ENCODE measurements at places on chromosomes 6 and 20.

GRCh38 chr6:22596011-22596410 lies 26.6 kb downstream of the HDGFL1 start:
- no peak for DNase-seq

DNA sequence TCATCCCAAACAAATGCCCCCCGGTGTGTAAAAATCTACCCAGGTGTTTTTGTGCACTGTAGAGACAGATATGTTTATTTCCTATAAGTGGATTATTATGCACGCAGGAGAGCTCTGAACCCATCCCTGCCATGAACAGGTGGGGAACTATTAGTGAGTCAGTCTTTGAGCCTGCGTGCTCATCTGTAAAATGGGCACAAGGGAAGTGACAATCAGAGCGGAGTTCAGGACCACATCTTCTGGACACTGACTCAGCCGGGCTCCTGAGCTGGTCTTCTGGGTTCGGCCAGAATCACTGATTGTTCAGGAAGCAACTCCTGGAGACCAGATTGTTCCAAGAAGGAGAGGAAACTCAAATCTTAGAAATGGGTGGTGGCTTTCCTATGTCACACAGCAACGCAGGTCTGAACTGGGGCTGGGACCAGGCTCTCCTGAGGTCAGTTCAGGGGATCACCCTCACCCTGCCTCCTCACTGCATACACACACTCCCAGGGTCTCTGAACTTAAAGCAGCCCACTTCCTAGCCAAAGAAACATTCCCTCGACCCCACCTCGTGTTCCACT lies 27.3 kb upstream of the TGM2 start:
- no peak for DNase-seq

DNA sequence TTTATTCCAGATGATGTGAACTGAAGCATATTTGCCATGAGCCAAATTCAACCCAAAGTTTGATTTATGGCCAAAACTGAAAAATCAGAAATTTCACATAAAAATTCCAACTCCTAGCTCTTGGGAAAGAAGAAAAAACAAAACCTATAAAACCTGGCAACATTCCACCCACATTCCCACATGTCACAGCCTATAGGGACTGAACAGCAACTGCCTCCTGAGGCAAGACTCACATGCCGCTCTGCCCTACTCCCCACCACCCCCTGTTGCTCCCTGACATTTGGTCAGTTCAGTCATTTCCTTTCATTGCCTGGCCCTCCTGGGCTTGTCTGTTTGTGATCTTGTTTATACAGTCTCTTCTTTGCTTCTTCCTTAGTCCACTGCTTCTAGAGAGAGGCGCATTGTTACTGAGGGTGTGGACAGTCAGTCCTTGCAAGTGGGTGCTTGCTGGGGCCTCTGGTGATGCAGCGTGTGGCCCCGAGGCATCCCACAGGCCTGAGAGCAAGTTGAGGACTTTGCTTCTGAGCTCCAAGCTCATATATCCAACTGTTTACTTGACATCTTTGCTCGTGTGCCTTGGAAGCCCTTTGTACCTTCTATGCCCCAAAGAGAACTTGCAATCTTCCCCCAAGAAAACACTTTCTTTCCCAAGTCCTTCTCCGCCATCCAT lies 31.4 kb downstream of the NFATC2 start:
- no peak for DNase-seq

GRCh38 chr6:121235386-121235785 lies 98.9 kb downstream of the TBC1D32 start:
- DNase-seq = peak; percentile 4

DNA sequence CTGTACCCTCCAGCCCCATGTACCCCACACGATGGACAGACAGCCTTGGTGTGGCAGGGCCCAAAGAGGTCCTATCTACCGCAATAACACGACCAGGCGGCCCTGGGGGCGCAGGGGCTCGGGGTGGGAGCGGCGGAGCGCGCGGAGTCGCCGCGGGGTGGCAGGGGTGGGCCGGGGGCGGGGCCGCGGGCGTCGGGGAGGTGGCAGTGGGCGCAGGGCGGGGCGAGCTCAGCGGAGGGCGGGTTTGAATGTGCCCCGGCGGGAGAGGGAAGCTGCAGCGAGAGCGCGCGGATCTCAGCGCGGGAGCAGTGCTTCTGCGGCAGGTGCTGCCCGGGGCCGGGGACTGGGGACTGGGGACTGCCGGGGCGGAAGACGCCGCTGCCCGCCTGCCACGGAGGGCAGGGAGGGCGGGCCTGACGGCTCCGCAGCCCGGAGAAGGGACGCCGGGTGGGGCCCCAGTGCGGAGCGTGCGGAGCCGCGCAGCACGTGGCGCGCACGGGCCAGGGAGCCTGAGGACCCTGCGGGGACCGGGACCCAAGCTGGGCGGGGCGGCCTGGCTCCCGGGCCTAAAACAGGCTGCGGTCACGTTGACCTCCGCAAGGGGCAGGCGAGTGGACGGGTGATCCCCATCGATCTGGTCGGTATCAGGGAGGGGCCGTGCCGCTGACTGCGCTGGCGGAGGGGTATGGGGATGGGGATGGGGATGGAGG lies at the start of gene SLC29A1:
Gene SLC29A1, plus strand, starts transcription at position 277 of the 710 bp plus-strand sequence. CDS start 3,719 bp downstream, outside the sequence.
- DNase-seq = peak; percentile 86

- DNase-seq = no peak
Observed at GRCh38 chr20:36527331-36528125, 13.8 kb upstream of the MYL9 start.

DNA sequence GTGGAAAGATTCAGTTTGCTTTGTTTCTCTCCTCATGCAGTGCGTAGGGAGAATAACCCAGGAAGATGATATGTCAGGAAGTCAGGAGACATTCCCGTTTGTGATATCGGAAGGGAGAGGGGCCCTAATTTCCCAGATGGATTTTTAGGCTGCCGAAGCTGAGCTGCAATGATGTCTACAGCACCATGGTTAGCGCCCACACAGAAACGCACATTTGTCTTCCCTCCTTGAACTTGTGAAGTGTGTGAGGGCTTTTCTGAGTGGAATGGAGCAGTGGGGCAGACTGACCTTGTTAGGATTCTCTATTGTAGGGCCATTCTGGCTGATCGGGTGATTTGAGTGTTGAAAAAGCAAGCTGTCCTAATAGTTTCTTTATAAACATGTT lies 191.3 kb upstream of the ARG1 start:
- no peak for DNase-seq

- DNase-seq = peak; percentile 49
Observed at GRCh38 chr20:1241456-1241855, 15.6 kb downstream of the RAD21L1 start.

GRCh38 chr6:28205879-28206278 lies 19.2 kb upstream of the ZSCAN9 start:
- DNase-seq = no peak

DNA sequence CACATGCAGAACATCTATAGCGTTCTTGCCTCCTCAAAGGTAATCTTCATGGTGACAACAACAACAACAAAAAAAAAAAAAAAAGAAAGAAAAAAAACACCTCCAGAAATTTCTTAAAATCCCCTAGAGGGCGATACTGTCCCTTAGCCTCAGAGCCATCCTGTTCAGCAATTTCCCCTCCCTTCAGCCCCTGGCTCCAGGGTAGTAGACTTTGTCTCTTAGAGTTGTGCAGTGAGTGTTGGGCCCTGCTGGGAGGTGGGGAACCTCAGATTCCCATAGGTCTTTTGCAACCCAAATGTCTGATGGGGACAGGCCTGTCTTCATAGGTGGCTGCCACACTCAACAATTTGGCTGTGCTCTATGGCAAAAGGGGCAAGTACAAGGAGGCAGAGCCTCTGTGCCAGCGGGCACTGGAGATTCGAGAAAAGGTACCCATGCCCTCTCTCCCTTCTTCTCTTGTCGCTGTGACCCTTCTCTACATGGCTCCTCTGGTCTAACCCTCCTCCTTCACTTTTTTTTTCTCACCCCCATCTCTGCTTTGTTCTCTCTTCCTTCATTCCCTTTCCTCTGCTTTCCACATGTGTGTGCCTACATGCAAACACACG lies 6.0 kb upstream of the PTK7 start:
- DNase-seq = peak; percentile 86

DNA sequence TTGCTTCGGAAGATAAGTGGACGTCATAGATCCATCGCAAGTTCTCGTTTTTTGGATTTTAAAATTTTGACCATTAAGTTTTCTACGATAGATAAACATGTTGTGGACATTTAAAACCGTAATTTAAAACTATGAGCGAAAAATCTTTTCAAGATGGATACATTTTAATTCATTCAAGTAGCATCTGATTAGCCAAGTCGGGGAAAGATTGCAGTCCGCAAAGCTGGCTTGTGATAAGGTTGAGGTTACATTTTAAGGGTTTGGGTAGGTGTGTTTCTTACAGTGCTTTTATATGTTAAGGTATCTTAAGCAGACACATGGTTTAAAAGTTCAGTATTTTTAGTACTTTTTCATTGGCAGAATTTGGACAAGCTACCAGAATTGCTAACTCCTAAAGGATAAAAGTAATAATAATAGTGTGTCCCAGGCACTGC lies 1.2 kb downstream of the WTAP start:
- peak; percentile 22 for DNase-seq

DNA sequence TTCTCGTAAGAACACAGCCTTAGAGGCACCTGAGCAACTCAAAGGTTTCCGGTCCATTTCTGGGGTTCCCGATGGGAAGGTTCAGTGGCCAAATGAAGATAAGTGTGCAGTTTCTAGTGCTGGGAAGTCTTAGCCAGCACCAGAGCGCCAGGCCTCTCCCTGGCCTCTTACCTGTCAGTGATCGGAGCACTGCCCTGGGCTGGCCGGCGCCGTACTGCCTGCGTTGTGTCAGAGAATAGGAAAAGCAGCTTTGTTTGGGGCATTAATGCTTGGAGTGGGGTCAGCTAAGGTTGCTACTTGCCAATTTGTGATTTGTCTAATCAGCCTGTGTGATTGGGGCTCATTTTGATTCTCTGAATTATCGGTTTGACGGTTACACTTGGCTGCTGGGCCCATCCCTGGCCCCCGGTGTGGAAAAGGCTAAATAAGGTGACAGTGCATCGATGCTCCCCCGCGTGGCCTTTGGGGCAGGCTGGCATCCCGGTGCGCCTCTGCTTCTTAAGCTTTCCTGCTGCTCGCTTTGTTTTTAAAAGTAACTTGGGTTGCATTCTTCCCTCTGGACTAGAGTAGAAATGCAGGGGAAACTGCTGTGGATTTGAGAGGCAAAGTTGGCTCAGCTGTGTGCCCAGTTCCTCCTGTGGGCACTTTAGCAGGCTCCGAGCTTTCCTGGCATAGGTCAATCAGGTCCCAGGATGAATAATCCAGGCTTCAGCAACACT lies 51.8 kb downstream of the TCP11 start:
- no peak for DNase-seq

DNA sequence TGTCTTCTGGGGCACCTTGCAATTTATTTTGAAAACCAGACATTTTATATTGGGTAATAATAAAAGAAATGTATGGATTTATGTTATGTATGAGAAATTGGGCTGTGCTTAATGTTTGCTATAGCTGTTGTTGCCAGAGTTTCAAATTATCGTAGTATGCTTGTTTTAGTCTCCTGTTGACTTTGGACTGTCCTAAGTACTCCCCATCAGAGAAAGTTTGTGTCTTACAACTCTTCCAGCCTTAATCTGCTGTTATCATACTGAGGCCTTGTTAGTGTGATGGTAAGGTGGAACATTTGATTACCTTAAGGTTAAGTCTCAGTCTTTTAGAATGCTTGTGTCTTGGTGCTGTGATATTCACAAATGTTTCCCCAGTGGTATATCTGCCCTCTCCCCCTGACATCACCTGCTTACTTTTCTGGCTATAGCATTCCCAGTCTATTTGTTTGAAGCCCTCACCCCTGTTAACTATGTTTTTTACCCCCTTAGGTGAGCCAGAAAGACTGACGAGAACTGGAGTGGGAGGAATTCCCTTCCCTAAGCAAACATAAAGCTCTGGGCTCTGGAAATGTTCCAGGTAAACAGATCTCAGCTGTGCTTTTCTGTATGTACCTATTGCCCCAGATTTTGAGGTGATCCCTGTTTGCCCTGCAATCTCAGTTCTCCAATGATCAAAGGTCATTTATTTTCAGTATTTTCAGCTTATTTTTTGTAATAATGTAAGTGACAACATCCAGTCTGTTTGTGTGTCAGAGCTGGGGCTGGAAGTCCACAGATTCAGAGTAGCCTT lies 581.1 kb upstream of the CITED2 start:
- DNase-seq = no peak

GRCh38 chr20:42370075-42370474 lies 751.9 kb upstream of the CHD6 start:
- no peak for DNase-seq

DNA sequence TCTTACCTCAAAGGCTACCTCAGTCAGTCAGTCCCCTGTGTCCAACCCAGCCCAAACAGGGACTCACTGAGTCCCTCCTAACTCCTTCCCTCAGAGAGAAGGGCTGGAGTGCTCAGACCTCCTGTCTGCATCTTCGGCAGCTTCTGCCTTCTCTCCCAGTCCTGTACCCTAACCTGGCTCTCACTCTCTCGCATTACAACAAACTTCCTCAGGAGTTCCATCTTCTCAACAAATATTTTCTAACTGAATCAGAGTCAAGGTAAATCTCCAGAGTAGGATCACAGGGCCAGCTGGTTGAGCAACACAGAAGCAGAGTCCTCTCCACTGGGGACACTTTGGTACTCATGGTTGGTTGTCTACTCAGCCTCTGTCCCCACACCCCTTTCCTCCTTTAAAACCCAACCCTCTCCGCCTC lies 92.3 kb downstream of the MRPL14 start:
- no peak for DNase-seq

DNA sequence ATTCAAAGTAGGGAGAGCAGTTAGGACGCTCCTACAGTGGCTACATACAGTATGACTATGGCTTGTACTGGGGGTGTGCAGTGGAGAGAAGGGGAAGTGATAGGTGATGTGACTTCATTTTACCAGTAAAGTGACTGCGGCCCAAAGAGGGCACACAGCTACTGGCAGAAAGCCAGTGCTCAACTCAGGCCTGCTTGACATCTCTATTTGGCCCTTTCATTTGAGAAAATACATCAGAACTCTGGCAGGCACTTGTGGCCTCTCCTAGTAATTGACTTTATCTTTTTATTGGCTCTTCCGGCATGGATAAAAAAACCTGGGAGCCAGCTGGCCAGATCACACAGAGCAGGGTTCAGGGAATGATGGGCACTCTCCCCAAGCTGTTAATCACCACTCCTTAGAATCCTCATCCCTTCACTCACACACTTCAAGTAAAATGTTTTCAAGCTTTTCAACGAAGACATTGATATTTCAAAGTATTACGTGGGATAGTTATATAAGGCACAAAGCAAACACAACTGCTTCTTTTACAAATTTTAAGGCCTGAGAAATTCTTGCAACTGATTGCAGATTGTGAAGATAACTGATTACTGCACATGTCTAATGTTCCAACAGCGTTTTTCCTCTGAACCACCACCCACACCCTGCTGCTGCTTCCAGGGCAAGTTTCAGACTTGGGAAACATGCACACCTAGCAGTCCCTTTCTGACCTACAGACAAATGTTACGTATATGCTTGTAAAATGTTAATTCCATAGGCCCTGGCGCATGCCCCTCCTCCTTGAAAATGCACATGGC lies 73.5 kb downstream of the TNFRSF21 start:
- DNase-seq = no peak
